CD4-positive, alpha-beta T cell treated with Interleukin-4 for 4 hours (primary cell): ENCODE measurements at places on chromosomes 5 and 9.
A peak's percentile ranks its signal among the peaks of the same experiment; 100 is the strongest.

- DNase-seq, result no peak
These were observed 130.0 kb downstream of the COL23A1 start for GRCh38 chr5:178460174-178460573.

DNA sequence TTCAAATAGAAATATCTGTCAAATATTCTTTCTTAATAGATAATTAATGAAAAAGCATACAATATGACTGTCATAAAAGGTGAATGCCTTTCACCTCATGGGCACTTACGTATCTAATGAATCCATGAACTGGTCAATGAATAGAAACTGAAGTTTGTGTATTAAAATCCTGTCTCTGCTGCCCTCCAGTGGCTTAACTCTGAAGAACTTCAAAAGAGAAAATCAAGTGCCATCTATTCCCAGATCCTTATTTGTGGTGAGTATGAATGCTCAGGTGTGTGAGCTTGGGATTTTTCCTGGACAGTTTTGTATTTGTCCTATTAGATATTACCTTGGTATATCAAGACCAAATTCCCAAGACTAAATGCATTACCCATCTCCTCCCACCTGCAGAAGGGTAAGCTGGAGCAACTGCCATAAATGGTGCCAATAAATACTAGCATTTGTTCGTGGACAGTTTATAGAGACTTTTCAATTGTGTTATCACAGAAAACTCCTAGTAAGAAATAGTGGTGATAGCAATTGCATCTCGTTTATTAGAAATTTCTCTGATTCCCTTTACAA lies 44.0 kb upstream of the SVEP1 start:
- peak; percentile 14 for DNase-seq

GRCh38 chr5:172716796-172717313 lies 54.1 kb downstream of the DUSP1 start:
- DNase-seq, result peak; percentile 82

DNA sequence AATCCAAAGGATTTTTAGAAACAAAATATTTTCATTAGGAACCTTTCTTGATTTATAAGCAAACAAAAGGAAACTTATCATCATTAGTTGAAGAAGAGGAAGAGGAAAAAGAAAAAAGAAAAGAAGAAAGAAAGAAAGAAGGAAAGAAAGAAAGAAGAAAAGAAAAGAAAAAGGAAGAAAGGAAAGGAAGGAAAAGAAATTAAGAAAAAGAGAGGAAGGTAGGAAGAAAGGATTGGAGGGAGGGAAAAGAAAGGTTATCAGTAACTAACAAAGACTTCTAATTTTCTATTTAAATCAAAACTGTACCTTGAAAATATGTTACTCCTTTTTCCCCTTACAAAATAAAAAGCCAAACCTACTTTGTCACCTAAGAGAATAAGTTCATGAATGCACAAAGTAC lies 10.0 kb downstream of the EBF1 start:
- no peak for DNase-seq

GRCh38 chr5:86864051-86864450 lies 246.3 kb downstream of the COX7C start:
- DNase-seq, result no peak

GRCh38 chr9:98552331-98552730 lies 156.4 kb downstream of the GABBR2 start:
- no peak for DNase-seq

DNA sequence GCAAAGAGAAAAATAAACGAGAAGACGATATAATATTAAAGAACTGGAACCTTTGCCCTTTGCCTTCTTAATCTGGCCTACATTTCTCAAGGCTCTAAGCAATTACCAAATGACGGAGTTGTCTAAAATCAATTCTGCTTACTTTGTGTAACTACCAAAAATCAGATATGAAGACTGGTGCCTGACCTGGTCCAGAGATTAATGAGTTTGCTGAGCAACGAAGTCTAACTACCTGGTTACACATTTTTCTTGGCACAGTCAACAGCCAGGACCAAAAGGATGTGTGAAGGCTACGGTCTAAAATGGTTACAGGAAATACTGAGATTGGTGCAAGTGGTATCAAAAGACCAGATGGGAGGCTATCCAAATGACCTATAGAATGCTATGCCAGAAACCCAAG lies 17.8 kb upstream of the IFNE start:
- no peak for DNase-seq

DNA sequence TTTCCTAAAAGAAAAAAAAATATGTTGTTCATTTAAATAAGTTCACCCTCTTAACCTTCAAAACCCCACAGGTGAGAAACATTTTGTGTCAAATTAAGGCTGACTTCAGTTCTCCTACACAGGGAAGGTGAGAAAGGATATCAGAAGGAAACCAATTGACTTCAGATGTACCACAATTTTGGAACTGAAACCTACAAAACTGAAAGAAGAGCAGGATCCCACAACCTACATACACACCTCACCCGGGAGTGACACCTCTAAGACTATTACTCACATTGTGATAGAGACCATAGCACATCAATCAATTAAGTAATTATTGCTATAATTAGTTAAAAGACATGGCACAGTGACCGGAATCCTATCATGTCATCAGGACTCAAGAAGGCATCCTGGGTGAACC lies 47.0 kb downstream of the RASEF start:
- DNase-seq, result no peak

DNA sequence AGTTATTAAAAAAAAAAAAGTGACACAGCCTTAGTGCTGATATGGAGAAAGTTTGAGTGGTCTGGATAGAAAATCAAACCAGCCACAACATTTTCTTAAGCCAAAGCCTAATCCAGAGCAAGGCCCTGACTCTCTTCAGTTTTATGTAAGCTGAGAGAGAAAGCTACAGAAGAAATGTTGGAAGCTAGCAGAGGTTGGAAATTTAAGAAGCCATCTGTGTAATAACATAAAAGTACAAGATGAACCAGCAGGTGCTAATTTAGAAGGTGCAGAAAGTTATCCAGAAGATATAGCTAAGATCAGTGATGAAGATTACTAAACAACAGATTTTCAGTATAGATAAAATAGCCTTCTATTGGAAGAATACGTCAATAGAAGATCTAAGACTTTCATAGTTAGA lies 102.9 kb downstream of the GHR start:
- DNase-seq, result no peak

DNA sequence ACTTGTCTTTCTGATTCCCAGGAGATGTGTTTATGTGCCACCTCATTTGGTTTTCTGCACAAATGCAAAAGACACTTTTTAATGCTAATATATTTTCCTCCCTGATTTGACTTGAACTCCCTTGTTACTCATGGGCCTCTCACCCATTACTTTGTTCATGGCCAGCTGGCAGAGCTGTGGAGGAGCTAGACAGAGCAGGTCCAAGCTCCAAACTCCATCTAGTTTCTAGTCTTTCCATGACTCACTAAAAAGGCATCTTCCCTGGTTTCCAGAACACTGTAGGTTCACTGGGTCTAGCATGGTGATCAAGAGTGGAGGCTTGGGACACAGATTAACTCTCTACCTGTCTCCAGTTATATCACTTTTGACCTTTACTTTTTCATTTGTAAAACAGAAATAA lies 161.0 kb upstream of the SLC28A3 start:
- no peak for DNase-seq

- no peak for DNase-seq
These were observed 54.2 kb downstream of the LMNB1 start for GRCh38 chr5:126831156-126831555.

- peak; percentile 10 for DNase-seq
These were observed 17.6 kb downstream of the DMRT3 start for GRCh38 chr9:994005-994404.

GRCh38 chr9:121748727-121749423 lies 97.4 kb downstream of the DAB2IP start:
- DNase-seq, result no peak

DNA sequence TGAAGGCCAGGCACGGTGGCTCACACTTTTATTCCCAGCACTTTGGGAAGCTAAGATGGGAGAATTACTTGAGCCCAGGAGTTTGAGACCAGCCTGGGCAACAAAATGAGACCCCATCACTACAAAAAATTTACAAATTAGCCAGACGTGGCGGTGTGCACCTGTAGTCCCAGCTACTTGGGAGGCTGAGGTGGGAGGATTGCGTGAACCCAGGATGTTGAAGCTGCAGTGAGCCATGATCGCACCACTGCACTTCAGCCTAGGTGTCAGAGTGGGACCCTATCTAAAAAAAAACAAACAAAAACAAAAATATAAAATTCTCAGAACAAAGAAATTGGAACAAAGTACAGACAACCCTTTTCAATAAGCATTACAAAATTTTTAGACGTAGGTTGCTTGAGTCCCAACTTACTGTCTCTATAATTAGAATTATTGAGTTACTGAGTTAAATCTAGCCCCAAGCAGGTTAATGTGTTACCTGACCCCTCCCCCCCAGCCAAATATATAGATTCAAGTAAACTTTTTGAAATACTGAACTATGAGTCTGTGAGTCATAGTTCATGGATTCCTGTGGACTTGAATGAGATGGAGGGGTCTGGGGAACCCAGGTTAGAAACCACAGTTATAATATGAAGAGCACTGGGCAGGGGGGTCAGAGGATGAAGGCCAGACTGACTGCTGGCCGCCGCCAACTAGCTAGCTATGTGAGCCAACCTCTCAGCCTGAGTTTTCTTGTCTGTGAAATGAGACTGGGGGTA lies 173.1 kb downstream of the AOPEP start:
- no peak for DNase-seq

DNA sequence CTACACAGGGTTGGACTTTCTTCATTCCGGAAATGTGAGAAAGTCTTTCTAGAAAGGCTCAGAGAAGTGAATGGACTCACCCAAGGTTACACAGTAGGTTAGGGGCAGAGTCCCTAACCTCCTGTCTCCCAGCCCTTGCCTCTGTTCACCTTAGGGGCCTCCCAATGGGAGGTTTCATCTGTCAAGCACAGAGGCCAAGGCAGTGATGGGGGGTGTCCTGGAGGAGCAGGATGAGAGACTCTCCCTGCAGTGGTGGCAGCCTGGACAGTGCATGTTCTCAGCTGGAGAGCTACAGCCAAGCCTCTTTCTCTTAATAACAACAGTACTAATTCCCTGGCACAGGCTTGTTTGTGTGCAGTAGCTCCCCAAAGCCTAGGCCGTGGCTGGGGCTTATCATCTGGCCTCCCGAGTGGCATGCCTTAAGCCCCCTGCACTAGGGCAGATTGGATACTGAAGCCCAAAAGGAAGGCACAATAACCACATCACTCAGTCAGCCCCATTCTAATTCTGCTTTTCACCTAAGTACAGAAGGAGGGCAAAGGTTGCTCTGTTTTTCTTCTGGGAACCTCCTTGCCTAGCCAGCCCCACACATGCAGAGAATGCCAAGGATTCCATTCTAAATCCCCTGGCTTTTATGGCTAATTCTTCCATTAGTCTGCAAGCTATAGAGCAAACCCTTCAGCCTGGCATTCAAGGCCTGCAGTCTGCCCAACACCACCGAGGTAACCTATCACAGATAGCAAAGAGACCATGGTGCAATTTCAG lies 50.2 kb upstream of the XPA start:
- DNase-seq, result no peak

DNA sequence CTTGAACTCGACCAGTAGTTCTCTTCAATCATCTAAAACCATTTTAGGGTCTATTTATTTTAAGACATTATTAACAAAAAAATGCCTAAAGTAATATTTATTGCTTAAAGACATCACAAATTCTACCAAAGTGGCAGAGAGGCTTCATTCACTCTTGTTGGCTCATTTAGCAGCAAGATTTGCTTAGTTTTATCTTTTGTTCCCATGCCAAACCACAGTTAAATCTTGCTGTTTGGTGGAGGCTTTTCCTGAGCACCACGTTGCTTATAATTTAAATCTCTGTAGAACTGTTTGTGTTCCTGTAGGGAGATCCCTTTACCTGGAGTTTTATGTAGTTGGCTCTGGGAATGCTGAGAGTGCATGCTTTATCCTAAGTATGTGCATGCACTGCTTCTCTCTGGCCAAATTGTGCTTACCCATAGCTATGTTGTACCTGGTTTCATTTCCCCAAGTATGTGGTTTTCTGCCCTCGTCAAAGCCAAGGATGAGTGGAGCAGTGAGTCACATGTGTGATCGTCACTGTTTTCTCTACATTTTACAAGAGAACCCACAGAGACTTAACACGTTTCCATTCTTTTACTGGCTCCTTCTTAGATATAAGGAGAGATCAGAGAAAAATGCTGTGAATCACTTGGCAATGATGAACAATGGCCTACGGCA lies 42.1 kb upstream of the MAST4 start:
- DNase-seq, result no peak

DNA sequence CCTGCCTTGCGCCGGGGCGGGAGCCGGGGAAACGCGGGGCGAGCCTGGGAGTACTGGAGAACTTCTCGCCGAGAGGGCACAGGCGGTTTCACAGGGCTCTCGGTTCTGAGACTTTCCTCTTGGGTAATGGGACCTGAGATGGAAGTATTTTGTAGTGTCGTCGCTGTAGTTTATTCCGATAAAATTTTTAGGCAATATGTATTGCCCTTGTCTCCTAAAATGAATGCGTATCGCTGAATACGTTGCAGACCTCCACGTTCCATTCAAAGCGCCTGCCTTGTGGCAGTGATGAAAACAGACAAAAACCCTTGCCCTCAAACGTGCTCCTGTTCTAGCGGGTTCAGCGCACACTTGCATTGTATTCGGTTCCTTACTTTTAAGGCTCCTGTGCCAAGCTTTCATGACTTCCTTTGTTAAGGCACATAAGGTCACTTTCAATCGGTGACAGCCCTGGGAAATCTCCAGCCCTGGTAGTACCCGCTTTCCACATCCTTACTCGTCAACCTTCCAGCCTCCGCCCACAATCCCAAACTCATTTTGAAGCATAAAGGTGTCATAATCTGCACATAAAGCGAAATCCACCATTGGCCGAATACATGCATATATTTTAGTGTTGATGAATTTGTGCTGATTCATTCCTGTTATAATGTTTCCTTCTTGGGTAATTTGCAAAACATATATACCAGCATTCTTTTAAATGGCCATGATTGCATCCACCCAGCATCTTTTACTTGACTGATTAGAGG lies 694 bp downstream of the RMI1 start:
- peak; percentile 15 for DNase-seq

DNA sequence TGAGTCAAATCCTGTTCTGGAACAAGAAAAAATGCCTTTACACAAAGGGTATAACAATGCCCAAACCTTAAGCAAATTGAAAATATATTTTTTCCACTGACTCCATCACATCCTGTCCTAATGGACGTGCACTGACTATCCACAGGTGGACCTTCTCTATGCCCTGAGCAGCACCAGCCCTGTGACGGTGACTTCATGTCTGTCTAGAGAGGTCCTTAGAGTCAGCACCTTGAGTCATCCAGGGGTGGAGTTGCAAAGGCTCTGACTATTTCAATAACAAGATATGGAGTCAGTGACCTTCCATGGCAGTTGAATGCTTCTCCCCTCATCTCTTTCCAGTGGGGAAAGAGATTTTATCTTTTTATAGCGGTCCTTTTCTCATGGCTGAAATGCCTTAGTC lies 78.0 kb downstream of the YIPF5 start:
- DNase-seq, result no peak

DNA sequence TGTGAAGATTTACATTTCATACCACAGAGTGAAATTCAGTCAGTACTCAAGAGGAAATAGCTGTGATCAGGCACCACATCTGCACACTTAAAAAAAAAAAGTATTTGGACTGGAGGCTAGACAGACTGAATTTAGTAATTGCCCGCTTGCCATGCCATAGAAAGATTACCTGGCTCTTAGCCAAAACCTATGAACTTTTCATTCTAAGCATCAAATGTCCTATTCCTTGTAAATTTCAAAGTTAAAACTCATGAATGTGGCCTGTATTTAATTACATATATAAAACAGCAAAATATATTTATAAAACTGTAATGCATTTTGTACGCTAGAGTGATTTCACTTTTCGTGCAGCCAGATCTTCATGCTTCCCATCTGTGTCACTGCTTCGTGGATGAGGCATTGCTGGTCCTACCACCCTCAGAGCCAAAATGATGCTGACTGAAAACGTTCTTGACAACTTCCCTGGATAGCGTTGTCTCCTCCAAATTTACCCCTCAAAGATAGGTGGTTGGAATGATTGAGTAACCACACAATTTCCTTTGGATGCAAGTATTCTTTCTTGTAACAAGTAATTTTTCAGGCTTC lies 447.9 kb upstream of the SGCD start:
- no peak for DNase-seq
